Panc1 (cell line): ENCODE measurements at places on chromosomes 12 and 14. TPM values are rescaled to one million over a fixed set of nuclear protein-coding genes. Genes with fewer than 3 reads are reported as not detected.

Gene KCNH3
- 0.64 TPM for total RNA-seq

Gene DIO3
- total RNA-seq: 4.4 TPM

Gene TAS2R14
- 1.4 TPM for total RNA-seq

Gene KRT3
- total RNA-seq: not detected

Gene ANG
- 1.9 TPM for total RNA-seq

Gene GRIN2B
- total RNA-seq: not detected

Gene INHBC
- not detected for total RNA-seq

Gene DEGS2
- total RNA-seq: 4.9 TPM

Gene RFX4
- not detected for total RNA-seq

Gene ACSS3
- 0.10 TPM for total RNA-seq

Gene KCNA5
- total RNA-seq: not detected

Gene UNC119B
- total RNA-seq: 26.0 TPM

Gene KIF26A
- 4.4 TPM for total RNA-seq

Gene KRT6C
- not detected for total RNA-seq

DNA sequence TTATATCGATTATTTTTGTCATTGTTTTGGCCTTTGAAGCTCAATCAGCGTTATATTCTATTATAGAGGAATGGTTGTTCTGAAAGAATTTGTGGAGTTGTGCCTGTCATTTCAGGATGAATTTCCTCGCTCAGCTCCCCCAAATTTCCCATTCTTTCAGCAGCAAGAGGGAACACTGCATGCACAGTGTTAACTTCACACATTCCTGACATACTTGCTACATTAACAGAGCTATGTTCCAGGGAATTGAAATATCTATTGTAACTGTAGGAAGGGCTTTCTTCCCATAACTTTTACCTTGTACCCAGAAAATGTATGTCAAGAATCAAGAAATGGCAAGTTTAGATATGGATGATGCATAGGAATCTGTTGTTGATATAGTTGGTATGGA lies 379.0 kb downstream of the LRIG3 start:
- DNase-seq: no peak

GRCh38 chr12:132582058-132582420 lies 28.3 kb downstream of the LRCOL1 start:
- DNase-seq: no peak

DNA sequence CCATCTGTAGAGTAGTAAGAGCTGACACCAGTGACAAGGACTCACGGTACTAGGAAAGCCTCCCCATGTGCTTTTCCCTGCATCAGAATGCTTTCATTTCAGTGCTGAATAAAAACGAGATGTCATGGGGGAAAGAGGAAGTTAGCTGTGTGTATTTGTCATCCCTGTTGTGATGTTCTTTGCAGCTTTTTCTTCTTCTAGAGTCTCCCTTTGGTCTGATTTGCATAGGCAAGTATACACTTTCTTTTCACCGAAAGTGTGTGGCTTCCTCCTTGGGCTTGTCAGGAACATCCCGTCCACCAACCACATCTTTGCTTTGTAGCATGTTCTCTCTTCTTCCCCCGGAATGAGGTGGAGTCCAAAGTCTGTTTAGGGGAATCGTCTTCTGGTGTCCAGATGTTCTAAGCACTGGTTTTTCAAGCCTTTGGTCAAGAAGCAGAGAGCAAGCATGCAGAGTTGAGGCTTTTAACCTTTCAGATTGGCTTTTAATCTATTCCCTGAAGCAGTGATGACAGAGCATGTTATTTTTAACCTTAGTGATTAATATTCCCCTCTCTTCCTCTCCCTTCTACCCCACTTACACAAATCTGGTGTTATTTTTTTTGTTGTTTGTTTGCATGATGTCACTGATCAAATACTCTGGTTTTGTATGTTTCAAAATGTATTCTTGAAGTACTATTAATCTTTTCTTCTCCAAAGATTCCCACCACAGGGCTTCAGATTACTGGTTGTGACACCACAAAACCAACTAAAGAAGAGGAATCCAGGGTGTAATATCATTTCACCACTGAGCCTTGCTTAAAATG lies 163.4 kb downstream of the SAMD4A start:
- DNase-seq: no peak

GRCh38 chr12:117523971-117524370 lies 162.5 kb upstream of the NOS1 start:
- no peak for DNase-seq

GRCh38 chr12:122929812-122930211 lies 33.9 kb upstream of the VPS37B start:
- no peak for DNase-seq

- no peak for DNase-seq
Measured at GRCh38 chr14:21070083-21070609, at the start of gene ARHGEF40. TSS of gene ARHGEF40 (plus strand) at chr14:21070304. CDS start at chr14:21070397, 93 bp downstream.

GRCh38 chr12:1102115-1102514 lies 111.1 kb downstream of the ERC1 start:
- DNase-seq: no peak

GRCh38 chr12:100566887-100567637 lies 6.4 kb upstream of the GAS2L3 start:
- DNase-seq: no peak

GRCh38 chr12:69633061-69633460 lies 22.4 kb upstream of the LRRC10 start:
- DNase-seq: no peak

DNA sequence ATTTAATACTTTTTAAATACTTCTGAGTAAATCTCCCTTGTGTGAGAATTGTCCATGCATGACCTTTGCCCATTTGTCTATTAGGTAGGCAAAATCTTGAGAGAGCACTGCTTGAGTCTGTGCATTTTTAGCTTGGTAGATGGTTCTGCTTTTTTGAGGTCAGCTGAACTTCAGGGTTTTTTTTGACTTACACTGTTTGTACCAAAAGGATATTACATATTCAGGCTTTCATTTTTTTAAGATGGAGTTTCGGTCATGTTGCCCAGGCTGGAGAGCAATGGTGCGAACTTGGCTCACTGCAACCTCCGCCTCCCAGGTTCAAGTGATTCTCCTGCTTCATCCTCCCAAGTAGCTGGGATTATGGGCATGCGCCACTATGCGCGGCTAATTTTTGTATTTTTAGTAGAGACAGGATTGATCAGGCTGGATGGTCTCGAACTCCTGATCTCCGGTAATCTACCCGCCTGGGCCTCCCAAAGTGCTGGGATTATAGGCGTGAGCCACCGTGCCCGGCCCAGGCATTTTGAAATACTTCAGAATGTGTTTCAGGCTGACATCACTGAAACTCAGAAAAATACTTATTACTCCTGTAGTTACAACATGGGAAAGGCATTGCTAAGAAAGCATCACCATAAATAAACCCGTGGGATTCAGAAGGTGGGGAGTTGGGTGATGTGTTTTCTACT lies 11.1 kb downstream of the RASSF3 start:
- DNase-seq: no peak

- DNase-seq: peak; percentile 51
Measured at GRCh38 chr12:119613319-119613936, 19.9 kb downstream of the TMEM233 start.

DNA sequence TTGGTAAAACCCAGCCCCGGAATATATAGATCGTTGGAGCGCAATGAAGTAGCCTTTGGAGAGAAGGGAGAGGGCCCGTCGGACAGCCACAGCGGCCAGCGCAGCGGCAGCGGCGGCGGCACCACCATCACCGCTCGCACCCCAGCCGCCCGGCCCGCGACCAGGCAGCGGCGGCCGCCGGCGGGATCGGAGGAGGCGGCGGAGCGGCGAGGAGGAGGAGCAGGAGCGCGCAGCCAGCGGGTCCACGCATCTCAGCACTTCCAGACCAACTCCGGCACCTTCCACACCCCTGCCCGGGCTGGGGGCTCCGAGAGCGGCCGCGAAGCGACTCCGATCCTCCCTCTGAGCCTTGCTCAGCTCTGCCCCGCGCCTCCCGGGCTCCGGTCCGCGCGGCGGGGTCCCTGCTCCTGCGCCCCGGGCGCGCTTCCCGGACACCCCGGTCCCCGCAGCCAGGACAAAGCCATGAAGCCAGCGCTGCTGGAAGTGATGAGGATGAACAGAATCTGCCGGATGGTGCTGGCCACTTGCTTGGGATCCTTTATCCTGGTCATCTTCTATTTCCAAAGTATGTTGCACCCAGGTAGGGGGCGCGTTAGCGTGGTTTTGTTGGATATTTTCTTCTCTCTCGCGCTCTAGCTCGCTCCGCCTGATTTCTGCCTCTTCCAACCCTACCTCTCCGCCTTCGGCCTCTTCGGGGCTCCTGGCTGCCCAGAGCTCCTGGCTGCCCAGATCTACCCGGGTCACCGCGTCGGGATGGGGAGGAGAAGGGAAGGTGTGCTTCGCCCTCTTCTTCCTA lies 400 bp downstream of the CHST11 start:
- DNase-seq: no peak

- DNase-seq: no peak
Measured at GRCh38 chr14:76727384-76727783, 33.9 kb upstream of the VASH1 start.

GRCh38 chr12:116299665-116300328 lies 22.3 kb upstream of the MED13L start:
- DNase-seq: no peak

- no peak for DNase-seq
Measured at GRCh38 chr12:54363047-54363446, 1.2 kb downstream of the GPR84 start.

DNA sequence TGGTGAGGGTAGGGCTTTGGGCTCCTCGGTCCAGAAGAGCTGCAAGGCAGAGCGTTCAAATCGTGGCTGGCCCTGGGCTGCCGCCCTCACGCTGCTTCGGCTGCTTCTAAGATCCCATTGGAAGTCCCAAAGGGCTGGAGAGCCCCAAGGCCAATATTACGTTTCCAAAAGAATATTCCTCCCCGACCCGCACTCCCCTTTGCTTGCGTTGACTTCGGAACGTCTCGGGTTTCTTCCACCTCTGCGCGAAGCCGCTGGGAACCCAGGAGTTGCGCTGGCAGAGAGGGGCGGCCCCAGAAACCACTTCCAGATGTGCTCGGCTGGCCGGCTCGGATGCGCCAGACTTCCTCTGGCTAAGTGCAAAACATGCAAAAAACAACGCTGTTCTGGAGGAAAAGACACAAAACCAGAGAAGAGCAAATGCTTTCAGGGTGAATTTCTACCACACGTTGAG lies at the start of gene GLT8D2:
Gene GLT8D2 (minus strand): TSS at position 285 of the 454 bp plus-strand sequence. CDS start 30,539 bp downstream, outside the sequence.
- DNase-seq: no peak

DNA sequence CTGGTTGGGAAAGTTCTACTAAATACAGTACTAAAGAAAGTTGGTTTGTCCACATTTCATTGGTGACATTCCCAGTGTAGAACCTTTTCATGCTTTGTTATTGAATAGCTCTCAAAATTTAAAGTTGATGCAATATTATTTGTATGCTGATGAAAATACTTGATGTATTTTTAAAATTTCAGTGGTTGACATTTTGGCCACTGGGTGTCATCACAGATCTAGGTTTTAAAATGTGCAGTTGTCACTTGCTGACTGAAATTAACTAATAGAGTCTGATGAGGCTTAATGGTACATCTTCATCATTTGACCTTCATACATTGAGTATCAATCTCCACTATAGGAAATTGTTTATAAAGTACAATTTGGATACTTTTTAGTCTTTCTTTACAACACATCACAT lies 37.1 kb downstream of the CMAS start:
- peak; percentile 12 for DNase-seq

- no peak for DNase-seq
Measured at GRCh38 chr12:26723379-26724308, 109.3 kb downstream of the ITPR2 start.

DNA sequence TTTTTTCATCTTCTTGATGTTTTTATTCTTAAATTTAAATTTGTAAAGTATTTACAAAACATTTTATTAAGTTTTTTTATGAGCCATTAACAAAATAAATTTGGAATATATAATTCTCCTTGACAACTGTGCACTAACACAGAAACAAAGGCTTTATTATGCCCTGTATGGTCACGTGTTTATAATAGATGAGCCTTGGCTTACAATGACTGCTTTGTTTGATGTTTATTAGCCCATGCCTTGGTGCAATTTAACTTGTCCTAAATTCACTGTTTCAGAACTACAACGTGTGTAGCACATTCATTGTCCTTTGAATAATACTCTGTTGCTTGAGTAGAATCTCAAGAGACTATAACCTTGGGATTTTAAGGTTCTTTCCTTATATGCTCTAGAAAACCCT lies 59.8 kb downstream of the CNTN1 start:
- no peak for DNase-seq

DNA sequence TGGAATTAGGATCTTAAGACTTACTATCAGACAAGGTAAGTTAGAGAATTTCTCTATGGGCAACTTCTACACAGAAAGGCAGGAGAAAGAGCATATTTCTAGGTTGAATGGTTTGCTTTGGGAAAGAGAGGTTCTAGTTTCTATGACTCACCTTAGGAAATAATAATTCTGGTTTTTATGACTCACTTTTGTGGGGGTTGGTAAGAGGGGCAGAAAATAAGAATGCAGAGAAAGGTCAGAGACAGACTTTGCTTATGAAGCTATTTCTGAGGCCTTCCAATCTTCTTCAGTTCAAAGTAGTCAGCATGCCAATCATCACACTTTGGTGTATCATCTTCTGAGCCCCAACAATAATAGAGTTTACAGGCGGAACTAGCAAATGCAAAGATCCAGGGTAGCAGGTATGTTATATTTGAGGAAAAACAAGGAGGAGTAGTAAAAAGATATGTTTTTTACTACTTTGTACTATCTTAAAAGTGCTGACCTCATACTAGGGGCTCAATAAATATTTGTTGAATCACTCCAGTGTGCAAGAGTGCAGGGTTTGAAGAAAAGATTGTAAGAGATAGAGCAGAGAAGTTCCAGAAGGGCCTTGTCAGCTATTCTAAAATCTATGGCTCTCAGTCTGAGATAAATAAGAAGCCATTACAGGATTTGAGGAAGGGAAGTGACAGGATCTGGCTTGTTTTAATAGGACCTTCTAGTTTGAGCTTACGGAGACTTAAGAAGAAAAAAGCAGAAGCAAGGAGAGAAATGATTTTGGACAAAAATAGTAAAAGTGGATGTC lies 56.7 kb upstream of the LRFN5 start:
- no peak for DNase-seq
